DMS53 (cell line): ENCODE measurements at places on chromosomes 12 and 14.

DNA sequence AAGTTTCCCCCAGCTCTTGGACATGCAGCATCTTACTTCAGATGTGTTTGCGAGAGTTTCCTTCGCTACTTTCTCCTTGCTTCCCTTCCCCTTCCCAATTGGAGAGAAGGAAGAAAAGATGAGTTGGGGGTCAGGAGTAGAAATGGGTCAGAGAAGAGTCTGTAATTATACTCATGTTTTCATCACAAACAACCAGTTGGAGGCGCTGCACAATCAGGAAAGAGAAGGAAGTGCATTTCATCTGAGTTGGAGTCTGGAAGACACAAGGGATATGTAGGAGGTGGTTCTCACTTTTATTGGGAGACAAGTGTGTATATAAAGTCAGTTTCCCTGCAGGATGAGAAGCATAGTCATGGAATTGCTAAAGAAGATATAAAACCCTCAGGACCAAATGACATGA lies 31.3 kb upstream of the VSX2 start:
- DNase-seq: peak; percentile 37

DNA sequence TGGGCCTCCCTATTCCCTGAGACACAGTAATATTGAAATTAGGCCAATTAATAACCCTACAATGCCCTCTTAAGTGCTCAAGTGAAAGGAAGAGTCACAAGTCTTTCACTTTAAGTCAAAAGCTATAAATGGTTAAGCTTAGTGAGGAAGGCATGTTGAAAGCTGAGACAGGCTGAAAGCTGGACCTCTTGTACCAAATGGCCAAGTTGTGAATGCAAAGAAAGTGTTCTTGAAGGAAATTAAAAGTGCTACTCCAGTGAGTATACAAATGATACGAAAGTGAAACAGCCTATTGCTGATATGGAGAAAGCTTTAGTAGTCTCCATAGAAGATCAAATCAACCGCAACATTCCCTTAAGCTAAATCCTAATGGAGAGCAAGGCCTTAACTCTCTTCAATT lies 140.8 kb downstream of the PTCSC3 start:
- no peak for DNase-seq

DNA sequence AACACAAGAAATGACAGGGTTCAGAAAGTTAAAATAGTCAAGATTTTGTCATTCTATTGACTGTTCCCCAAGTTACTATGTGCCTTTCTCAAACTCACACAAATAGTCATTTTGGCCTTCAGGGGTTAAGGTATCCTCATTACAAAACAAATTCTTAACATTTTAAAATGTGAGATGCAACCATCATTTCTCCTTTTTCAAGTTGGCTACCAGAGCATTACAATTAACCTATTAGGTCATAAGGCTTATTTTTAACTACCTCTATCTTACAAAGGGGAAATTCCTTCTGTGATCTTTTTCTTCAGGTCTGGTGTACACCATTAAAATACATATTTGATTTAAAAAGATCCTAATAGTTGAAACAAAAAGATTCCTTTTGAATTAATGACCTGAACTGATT lies 61.2 kb downstream of the SLC38A1 start:
- no peak for DNase-seq

GRCh38 chr14:65588426-65589140 lies 176.1 kb downstream of the FUT8 start:
- peak; percentile 2 for DNase-seq

DNA sequence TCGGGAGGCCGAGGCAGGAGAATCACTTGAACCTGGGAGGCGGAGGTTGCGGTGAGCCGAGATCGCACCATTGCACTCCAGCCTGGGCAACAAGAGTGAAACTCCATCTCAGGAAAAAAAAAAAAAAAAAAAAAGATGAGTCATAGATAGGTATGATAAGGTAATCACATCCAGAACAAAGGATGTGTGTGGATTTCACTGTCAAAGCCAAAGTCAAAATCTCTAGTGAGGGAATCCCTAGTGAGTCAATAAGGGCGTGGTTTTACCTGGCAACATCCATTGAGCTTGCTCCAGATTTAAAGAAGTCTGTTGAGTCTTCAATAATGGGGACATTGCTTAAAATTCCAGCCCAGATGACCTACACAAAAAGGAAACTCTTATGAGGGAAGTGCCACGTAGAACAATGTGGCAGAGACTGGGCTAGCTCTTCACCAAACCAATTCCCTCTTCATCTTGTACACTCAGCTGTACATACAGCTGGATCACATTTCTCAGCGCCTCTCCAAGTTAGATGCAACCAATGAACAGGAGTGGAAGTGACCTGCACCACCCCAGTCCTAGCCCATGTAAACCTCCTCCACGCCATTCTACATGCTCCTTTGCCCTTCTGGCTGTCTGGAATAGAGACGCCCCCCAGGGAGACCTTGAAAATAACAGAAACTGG lies 23.4 kb downstream of the ALDH1L2 start:
- DNase-seq: peak; percentile 77

DNA sequence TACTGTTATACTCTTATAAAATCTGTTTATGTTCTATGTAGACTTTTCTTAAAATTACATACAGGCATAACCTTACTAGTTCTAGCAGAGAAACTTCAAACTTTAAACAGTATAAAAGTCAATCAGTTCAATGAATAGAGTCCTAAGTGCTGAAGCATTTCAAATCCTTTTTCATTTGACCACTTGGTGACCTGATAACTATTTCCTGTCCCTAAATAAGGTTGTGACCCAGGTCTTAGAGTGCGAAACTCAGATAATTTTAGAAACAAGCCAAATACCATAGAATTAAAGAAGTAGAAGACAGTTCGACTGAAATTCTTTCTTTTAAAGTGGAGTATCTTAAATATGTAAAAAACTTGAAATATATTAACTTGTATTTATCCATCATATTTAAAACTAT lies 96.2 kb upstream of the ALX1 start:
- DNase-seq: no peak

GRCh38 chr14:55724736-55725135 lies 144.7 kb downstream of the KTN1 start:
- DNase-seq: no peak

DNA sequence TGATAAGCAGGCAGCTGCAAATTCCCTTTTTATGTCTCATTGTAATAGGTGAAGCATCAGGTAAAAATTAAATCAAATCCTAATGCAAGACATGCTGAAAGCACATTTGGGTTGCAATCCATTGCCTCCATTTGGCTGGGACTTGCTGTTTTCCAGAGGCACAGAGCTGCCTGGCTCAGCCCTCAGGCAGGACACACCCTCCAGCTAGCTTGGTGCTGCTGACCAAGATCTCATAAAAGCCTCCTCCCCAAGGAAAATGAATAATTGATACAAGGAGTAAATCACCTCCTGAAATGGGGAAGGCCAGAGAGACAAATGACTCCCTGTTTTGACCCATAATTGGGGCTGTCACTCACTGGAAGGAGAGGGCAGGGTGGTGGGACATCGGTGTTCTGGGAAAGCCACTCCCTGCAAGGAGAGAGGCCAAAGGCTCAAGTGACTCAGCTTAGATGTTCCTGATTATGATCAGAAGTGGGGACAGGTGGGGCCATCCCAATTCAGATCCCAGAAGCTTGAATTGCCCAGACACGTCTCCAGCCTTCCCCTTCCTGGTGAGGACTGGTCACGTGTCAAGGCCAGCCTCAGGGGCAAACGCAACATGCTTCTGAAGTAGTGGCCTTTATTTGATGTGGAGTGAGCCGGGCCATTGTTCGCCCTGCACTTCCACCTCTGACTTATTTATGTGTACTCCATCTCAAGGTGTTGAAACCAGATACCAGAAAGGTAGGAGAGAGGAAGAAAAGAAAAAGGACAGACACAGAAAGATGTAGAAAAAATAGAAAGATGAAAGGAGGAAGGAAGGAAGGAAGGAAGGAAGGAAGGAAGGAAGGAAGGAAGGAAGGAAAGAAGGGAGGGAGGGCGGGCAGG lies 773.7 kb downstream of the BCL11B start:
- DNase-seq: no peak

GRCh38 chr14:39877577-39878190 lies 445.5 kb upstream of the FBXO33 start:
- DNase-seq: no peak

- no peak for DNase-seq
Measured at GRCh38 chr14:51592836-51593235, 58.9 kb upstream of the FRMD6 start.

DNA sequence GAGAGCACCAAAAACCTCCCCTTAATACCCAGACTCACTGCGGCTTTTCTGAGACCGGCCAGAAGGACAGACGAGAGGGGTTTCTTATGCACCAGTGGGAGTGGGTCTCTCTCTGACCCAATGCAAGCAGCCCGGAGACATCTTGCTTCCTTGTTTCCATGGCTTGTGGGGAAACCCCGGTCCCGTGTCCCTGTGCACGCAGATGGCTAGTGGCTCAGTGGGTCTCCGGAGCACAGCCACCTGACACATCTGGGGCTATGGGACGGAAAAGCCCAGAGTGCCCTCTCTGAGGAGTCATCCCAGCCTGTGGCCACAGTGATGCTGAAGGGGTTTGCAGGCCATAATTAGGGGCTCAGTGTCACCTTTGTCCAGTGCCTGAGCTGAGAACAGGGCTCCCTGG lies 197.6 kb downstream of the PHETA1 start:
- DNase-seq: no peak

GRCh38 chr14:93939304-93940229 lies 12.4 kb downstream of the FAM181A start:
- DNase-seq: peak; percentile 84

DNA sequence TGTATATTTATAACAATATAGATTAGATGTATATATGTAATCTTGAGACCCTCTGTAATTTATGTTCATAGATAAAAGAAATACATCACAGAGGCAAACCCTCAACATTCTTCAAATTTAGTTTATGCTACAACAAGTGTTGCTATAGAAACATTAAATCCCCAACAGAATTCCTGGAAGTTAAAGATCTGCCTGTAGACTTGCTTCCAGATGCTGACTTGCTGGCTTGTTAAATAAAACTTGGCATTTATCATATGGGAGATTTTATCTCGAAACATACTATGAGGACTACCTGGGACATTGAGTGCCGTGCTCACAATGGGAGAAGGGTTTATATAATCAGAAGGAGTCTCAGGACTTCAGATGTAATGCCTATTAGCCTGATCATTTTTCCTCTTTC lies 136.3 kb upstream of the PLXNC1 start:
- DNase-seq: no peak

DNA sequence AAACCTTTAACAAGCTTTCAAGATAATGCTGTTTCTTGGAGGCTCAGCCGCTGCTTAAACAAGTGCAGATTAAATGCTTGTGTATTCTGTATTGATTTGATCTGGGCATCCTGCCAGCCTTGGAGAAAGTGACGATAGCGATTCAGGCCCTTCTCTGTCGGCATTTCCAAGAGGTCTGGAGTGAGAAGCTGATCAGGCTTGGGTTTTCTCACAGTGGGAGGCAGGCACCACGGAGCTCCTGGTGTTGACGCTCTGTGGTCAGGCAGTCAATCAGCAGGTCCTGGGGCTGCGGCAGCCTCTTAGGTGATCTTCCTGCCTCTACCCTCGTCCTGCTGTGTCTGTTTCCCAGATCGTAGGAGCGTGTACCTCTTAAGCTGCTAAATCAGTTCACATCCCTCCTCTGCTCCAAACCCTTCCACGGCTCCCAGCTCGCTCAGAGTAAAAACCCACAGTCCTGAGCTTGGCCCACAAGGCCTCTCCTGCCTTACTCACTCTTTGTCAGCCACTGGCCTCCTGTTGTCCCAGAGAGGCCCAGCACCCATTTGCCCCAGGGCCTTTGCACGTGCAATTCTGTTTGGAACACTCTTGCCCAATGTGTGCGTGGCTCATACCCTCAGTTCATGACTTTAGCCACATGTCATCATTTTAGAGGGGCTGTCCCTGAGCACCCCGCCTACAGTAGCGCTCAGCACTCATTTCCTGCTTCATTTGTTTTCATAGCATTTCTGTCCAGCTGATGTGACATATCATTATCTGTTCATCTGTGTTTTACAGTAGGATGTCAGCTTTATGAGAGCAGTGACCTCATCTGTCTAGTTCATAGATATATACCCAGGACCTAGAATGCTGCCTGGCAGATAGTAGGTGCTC lies 155.4 kb downstream of the AACS start:
- DNase-seq: peak; percentile 10

DNA sequence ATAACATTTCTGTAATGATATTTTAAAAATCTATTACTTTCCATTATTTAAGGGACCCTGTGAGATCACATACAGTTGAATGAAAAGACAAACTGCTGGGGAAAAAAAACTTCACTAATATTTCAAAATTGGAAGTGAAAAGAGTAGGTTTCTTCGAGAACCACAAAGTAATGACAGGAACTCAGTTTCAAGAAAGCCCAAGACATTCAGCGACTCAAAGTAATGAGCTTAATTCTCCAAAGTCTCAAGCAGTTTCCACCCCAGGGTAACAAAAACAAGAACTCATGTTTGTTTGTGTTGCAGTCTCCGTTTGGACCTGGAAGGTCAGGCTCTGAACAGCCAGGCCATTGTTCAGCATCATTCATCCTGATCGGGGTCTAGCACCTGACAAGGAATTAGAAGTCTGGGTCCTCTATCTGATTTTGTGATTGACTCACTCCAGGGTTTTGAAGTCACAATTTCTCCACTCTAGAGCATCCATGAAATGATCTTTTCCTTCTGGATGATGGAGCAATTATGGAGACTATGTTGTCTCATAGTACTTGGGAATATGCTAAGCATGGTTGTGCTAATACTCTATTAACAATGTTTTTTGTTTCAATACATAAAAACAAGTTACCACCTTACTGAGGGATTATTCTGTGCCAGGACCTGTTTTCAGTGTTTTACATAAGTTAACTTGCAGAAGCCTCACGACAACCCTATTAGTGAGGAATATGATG lies 126.9 kb downstream of the SLC25A21 start:
- DNase-seq: no peak

DNA sequence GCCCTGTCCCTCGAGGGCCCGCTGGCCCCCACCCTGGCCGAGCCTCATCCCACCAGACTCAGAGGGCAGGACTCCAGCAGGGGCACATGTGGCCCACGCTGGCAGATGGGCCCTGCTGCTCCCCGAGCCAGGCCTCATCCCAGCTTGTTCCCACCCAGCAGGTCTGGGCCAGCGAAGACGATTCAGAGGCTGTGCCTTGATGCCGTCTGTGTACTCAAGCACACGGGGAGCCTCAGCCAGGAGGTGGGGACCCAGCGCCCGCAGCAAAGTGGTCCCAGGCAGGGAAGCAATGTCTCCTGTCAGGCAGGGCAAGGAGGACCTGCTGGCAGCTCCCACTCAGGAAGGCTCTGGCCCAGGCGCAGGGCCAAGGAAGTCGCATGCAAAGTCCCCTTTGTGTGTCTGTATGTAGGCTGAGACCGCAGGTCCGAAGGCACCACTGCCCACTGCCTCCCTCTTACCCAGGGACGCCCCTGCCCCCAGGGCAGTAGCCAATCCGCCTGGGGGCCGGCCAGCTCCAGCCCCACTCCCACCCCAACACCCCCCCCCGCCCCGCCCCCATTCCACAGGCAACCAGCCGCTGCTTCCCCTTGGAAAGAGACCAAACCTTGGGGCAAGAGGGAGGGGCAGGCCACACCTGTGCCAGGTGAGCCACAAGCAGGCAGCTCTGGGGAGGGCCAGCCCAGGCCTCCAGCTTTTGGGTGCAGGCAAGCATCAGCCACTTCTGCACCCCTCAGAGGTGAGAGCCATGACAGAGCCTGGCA lies 9.4 kb downstream of the DEGS2 start:
- DNase-seq: no peak
